ENCODE measurements at places on chromosomes 16 and 17.

- DNase-seq: no peak
Measured at GRCh38 chr16:72426386-72426785, 254.4 kb upstream of the PMFBP1 start.

DNA sequence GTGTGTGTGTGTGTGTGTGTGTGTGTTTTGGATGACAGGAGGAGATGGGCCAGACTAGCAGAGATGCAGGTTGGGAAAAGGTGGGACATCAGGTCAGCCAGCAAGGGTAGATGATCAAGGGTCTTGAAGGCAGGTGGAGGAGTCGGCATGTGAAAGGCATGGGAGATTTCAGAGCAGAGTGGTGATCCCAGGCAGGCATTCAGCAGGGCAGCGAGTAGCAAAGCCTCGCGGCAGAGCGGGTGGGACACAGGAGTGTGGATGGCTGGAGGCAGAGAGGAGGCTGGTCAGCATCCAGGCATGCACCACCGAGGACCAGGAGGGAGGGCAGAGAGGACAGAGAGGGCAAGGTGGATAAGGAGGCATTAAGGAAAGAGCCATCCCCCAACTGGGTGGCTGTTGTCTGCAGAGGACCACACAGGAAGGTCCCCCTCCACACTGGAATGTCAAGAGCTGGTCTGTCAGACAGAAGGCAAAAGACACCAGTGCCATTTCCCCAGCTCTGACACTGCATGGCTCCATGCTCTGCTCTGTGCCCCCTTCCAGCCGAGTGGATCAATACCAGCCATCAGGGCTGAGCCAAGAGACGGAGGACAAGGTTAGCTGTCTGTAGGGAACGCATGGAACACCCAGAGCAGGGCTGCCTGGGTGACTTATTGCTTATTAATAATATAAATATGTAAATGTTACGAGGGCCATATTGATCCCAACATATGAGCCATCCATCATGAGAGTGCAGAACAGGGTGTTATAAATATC lies 74.8 kb upstream of the RPL38 start:
- DNase-seq: no peak

GRCh38 chr17:48571024-48571818 lies 6.9 kb downstream of the HOXB4 start:
- DNase-seq: no peak

GRCh38 chr17:47267354-47267828 lies 13.8 kb downstream of the ITGB3 start:
- no peak for DNase-seq

DNA sequence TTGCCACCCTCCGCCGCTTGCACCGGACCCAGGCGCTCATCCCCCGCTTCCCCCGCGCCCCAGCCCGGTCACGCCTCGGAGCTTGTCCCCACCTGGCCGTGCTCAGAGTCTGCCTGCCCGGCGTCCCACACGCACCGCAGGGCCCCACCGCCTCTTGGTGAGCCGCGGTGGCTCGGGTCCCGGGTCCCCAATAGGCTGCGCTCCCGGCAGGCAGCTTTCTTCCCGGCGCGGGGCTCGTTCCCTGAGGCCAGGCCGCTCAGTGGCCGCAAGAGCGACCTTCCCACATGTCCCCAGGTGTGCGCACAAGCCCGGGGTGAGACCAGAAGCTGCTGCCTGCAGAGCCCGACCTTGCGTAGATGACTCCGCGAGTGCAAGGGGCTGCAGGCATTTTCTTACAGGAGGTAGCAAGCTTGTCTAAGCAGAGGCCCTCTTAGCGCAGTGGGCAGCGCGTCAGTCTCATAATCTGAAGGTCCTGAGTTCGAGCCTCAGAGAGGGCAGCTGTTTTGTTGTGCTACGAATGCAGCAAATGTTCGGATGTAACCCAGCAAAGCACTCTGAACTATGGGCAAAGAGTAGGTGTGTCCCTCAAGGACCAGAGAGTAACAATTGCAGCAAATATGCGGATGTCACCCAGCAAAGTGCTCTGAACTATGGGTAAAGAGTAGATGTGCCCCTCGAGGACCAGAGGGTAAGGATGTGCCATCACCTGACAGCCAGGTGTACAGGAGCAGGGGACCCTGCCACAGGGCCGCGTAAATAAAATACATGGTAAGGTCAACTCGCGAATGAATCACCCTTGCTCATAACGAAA lies 15.6 kb downstream of the TLE7 start:
- peak; percentile 55 for DNase-seq

DNA sequence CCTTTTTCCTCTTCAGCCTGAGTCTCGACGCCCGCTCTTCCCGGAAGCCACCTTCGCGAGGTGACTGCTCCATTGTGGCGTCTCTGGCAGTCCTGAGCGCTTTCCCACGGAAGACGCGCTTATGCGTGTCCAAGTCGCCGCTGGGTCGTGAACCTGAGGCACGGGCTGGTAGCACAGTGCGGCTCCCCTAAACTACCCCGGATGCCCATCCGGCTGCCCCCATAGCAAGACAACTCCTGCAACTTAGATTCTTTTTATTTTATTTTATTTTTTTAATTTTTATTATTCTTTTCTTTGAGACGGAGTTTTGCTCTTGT lies 2.1 kb upstream of the ESRP2 start:
- DNase-seq: no peak

- DNase-seq: no peak
Measured at GRCh38 chr17:17663160-17664063, 17.8 kb upstream of the RAI1 start.

DNA sequence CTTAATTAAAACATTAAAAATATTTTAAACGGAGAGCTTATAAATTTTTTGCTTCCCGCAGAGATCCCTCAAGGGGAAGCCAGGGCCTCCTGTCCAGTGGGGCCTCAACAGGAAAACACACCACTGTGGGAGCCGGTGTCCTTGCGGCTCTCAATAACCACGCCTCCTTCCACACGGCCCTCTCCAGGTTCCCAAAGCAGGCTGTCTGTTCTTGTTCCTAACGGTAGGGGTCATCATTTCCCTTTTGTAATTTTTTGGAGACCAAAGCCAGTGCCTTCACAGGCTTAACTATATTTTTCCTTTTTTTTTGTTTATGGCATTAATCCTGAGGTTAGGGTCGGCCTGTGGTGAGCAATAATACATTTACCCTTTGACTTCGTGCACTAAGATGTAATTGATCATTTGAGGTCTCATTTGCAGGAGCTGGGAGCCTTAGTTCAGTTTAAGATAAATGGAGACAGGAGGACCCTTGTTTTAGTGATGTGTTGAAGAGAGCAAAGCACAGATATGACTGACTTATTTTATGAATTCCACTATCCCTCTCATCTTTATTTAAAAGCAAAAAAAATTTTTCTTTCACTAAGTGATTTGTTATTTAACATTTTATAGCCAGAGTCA lies 77.5 kb upstream of the N4BP1 start:
- peak; percentile 73 for DNase-seq

DNA sequence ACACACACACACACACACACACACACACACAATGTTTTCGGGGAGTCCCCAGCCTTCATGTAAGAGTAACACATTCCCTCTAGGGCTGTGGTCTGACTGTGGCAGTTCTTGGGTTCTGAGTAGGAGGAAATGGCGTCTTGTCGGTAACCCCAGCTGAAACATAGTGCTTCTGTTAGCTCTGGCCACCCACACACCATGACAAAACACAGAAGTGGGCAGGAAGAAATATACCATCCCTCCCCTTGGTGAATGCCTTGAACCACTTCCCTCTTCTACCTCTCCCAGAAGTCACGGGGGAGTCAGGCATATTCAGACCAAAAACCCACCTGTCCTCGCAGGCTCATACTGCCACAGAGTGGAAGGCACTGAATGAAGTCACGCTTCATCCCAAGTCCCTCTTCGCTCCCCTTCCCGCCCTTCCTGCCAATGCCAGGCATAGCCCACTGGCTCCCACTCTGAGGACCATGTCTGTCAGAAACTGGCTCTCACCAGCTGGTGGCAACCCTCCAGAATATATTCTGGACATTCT lies 11.5 kb downstream of the SLC35B1 start:
- no peak for DNase-seq

DNA sequence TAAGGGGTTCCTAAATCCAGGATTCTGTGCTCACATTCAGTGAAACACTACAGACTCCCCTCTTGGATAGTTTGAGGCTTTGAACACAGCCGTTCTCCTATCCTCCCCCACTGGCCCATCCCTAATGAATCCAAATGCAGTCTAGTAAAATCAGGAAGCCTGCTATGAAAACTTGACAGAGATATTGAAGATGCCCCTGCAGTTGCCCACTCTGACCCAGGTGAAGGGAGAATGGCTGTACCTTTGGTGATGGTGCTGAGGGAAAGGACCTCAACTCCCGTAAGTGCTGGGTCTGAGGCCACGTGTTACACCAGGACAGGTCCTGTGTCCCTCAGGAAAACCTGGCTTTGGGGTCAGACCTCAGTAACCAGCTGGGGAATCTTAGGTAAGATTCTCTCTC lies 54.4 kb downstream of the SF3B3 start:
- DNase-seq: no peak

GRCh38 chr16:88465387-88465983 lies 12.4 kb downstream of the ZFPM1 start:
- DNase-seq: no peak

All from NCI-H1092 (cell line).